ENCODE measurements at places on chromosomes 2 and 18.

- no peak for DNase-seq
These were observed 35.0 kb downstream of the WDSUB1 start for GRCh38 chr2:159251296-159252173.

GRCh38 chr2:64931246-64932115 is 57.7 kb upstream of the SLC1A4 start:
- DNase-seq: no peak

- no peak for DNase-seq
These were observed 407.7 kb upstream of the SLC8A1 start for GRCh38 chr2:40859617-40860016.

GRCh38 chr2:237702441-237703391 is 75.3 kb downstream of the LRRFIP1 start:
- DNase-seq: no peak

GRCh38 chr2:9937258-9937657 is 14.2 kb upstream of the GRHL1 start:
- no peak for DNase-seq

DNA sequence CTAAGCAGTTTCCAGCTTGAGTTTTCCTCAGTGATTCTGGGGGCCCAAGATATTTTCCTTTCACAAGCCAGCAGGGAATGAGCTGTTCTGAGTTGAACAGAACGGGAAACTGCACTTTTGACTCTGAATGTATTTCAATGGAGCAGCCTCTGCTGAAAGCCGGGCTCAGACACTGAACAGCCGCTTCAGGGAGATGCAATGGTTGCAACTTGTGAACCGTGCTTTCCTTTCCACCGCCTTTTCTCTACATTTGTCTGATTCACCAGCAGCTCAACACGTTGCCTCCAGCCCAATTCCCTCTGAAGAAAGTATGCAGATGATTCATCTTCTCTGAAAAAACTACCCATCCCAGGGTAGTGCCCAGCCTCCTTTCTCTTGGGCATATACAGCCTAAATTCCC is 119.3 kb upstream of the PKDCC start:
- DNase-seq: no peak
